ENCODE measurements at places on chromosomes 4 and X.

- no peak for DNase-seq
Observed at GRCh38 chr4:11954093-11954492, 525.4 kb upstream of the HS3ST1 start.

DNA sequence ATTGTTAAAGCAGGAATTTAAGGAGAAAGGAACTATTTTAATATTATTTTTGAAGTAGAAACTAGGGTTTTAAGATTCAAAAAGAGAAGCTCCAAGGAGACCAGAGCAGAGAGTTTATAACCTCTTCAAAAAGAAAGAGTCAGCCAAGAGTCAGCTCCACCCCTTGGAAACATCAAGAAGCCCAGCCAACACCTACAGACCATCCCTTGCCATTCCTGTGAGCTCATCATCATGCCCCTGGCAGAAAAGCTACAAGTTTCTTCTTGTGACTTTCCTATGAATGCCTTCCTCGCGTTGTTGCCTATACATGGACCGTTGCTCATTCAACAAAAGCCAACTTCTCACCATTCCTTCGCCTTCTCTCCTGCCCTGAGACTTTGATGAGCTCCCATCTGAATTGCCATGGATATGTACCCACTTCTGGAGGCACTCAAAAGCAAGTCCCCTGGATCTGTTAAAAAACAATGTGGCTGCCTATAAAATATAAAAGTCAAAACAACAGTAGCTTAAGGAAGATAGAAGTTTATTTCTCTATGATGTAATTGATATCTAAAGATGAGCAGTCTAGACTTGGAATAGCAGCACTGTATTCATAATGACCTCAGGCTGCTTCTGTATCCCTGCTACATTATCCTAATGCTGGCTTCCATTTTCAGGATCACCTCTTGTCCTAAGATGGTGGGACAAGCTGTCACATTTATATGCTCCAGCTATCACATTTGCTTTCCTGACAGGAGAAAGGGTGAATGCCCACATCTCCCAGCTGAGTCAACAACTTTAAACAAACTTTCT, 20.3 kb downstream of the PLRG1 start:
- DNase-seq, result no peak

DNA sequence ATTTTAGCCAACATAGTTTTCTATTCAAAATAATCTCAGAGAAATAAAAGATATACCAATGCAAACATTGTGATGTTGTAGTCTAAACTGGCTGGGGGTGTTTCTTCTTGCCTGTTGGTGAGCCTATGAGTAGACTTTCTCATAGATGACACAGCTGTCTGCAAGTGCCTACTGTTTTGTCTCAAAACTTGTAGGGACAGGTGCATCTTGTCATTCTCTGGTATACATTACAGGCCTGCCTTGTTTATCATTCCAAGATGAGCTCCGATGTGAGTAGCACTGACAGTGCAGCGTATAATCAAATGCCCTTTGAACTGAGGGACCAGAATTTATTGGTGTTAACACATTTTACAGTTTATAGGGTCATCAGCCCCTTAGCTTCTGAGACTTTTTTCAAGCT, 353.8 kb downstream of the PRDM5 start:
- no peak for DNase-seq

DNA sequence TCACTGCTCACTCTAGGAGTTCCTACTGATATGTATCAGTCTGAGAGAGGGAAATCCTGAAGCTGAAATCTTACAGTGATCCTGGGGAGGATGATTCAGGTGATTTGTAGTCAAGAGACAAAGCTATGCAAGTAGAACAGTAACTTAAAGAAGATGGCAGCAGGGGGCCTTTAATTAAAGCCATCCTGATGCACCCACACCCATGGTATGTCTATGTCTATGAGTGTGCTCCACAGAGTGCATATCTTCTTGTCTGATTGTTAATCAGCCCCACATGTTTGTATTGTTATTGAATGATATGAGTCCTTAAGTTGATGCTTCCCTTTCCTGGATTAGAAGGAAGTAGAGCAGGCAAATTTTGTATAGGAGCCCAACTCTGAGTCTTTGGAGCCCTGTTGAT, 78.8 kb downstream of the NHS start:
- DNase-seq, result no peak

DNA sequence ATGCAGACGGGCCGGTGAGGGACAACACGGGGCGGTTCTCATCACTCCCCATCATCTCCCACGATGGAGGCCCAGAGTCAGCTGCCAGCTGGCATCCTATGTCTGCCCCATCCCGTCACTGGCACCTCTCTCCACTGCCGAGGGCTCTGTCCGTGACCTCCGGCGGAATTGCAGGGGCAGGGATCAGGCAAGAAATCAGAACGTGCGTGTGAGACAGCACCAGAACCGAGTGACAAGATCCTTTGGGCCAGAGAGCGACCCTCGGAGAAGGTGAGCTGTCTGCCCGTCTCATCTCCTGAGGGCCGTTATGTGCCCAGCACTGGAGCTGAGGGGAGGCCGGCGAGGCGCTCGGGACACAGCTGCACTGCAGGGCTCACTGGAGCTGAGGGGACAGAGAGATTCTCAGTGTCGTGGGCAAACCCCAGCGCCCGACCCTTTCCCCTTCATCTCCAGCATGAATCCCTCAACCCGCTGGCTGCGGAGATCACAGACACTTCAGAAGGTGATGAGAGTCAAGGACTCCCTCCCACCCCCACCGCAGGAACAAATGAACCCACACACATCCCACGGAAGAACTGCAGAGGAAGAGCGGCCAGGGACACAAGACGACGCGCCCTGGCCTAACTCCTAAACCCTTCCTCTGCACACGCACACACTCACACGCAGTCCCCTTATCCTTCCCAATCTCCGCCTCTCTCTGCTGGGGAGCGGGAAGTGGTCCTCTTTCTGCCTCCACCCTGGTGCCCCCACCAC, 128.7 kb downstream of the AFAP1 start:
- DNase-seq, result no peak

- peak; percentile 79 for DNase-seq
Observed at GRCh38 chrX:148741441-148741840, 241.0 kb downstream of the AFF2 start.

- no peak for DNase-seq
Observed at GRCh38 chr4:142021181-142021580, 384.8 kb downstream of the IL15 start.

- DNase-seq, result no peak
Observed at GRCh38 chrX:12984603-12985319, 9.9 kb downstream of the TMSB4X start.

- no peak for DNase-seq
Observed at GRCh38 chrX:63702556-63702955, 82.5 kb downstream of the ARHGEF9 start.

DNA sequence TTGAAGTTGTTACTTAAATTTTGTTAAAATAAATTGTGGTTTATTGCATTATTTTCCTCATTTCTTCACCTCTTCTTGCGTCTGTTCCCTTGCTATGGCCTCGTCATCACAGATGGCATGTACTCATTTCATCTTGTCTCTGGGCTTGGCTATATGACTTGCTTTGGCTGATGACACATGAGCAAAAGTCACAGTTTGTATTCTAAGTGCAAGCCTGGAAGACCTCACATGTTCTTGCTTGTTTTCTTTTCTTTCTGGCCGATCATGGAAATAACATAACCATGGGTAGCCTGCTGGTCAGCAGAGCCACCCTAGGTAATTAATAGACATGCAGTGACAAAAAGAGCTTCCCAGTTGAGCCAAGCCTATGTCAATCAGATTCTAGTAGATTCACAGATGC, 527.9 kb downstream of the SPRY1 start:
- no peak for DNase-seq

DNA sequence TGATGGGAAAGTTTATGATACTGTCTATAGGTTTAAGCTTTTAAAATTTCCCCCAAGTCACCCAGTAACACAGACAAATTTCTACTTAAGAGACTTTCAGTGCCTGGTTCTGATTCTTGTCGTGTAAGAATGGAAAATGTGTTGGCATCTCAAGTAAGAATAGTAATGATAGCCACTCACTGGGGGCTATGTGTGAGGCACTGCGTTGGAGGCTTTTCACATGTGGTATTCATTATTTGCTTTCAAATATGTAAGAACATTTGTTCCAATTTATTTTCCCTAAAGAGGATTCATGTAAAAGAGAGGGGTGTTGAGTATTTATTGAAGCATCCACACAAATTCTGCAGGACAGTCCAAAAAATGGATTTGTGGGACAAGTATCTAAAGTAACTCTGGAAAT, 143.6 kb downstream of the FNIP2 start:
- DNase-seq, result no peak

DNA sequence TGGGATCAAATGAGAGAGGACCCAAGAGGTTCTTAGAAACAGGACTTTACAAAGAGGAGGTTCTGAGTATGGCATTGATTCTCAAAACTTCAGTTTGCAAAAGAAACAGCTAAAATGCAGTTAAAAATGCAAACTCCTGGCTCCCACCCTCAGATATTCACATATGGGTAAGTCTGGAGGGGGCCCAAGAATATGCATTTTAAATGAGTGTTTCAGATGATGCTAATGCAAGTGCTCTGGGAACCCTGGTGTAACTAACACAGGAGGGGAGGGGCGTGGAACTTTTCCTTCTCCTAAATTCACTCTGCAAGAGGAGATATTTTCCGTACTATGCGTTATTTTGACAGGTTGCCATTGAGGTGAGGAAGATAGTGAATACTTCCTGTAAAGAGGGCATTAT, 168.2 kb downstream of the TENM3 start:
- no peak for DNase-seq

DNA sequence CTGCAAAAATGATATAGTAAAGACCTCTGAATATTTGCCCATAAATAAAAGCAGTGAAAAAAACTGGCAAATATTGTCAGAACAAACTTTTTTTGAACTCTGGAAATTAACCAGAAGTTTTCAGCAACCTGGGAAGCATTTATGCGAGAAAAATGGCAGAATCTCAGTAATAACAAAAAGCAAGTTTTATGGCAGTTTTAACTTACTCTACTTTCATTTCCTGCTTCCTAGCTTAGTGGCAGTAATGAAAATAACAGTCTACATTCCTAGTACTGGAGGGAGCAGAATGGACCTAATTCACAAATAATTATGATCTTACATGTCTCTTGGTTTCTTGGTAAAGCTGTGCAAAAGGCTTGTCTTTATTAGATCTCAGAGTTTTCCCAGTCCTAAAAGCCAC, 460.1 kb downstream of the NAF1 start:
- no peak for DNase-seq

GRCh38 chrX:124086411-124086810, 124.9 kb downstream of the STAG2 start:
- DNase-seq, result no peak

DNA sequence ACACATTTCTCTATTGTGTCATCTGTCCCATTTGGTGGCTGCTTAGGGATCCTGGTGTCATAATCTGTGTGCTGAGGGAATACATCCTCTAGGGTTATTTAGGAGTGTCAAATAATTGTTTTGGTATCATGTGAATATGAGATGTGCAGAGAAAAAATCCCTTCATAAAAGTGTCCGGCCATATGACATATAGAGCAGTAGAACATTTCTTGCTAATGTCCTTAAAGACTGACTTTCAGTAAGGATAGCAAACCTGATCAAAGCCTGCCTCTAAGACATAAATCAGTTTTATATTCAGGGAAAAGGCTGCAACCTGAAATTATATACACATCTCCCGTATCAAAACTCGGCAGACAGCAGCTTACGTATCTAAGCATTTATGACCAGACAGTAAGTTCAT, 211.6 kb downstream of the ADAM29 start:
- no peak for DNase-seq

All from ELF-1 (cell line).